ENCODE measurements at places on chromosomes 5 and 9.

DNA sequence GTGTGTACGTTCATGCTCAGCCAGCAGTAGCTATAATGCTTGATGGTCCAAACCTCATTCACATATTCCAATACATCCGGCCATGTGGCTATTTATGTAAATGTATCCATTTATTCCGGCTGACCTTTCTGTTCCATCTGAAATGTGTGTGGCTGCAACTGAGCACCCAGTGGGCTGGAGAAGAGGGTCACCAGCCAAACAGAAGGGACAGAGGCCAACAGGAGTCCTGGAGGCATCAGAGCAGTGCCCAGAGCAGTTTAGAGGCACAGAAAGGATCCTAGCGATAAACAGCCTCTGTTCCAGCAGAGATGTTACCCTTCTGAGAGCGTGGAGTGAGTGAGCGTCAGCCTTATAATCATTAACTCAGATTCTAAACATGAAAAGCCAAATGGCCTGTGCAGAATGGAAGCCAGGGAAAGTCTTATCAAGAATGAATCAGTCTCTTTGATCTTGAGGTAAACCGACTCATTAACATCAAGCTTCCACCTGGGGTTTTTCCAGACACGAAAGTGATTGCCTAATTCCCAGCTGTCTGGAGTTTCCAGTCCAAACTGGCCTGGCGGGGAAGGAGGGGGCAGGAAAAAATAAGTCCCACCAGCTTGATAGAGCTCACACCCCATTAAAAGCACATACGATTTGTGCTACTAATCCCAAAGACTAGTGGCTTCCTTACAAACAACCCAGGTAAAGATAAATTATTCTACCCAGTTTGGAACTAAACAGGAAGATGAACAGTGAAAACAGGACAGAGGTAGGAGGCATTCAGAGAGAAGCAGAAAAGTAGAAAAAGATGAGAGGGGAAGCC is 55.7 kb downstream of the SUSD1 start:
- no peak for DNase-seq

- no peak for DNase-seq
Measured at GRCh38 chr5:145787001-145787400, 48.1 kb downstream of the PRELID2 start.

GRCh38 chr5:180034564-180034963 is 37.0 kb downstream of the RNF130 start:
- DNase-seq = no peak

GRCh38 chr9:121674952-121675351 is 23.5 kb downstream of the DAB2IP start:
- no peak for DNase-seq

DNA sequence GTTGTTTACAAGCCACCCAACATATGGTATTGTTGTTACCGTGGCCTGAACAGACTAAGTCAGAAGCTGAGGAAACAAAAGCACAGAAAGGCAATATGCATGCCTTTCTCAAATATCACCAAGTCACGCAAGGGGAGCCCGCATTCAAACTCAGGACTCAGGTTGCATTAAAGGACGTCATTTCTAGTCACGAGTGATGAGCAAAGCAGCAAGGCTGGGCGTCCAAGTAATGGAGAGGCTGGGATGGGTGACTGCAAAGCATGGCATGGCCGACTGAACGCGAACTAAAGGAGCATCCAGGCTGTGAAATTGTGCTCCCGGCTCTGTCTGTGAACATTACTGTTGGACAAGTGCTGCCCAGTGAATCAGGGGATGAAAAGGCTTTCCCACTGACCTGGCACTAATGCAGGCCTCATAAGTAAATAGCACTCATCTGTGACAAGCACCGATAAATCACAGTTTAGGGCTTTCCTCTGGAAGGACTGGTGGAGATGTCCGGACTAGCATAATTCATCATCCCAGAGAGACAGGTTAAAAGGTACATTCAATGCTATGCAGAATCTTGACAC is 202.8 kb downstream of the SPOCK1 start:
- no peak for DNase-seq

- no peak for DNase-seq
Measured at GRCh38 chr5:142881076-142881783, 111.1 kb downstream of the ARHGAP26 start.

DNA sequence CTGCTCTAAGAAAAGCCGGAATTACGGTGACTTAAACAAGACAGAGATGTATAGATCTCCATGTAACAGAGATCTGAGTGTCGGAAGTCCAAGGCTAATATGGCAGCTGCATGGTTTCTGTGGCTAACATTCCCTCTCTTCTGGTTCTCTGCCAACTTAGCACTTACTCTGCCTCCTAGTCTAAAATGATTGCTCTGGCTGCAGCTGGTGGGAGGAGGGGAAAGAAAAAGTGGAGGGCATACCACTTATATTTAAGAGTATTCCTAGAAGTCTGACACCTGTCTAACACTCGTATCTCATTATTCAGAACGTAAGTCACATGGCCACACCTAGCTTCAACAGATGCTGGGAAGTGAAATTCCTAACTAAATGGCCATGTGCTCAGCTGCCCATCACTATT is 551.5 kb upstream of the TLE4 start:
- DNase-seq = no peak

GRCh38 chr5:132437604-132438266 is 52.8 kb downstream of the IRF1 start:
- no peak for DNase-seq

DNA sequence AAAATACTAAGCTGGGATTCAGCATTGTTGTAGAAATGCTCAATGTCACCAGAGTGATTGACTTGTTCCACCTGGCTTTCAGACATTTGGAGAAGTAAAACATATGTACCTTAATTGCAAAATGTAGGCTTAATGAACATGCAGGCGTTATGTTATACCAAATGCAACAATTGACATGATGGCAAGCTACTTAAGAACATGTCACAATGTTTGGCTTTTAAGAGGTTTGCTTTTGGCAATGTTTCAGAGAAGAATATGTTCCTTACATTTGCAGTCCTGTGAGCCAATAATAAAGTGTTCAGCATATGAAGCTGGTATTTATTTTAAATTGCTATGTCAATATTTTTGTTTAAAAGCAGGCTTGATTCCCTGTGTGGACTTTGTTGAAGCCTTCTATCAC is 111.7 kb upstream of the NUDT12 start:
- DNase-seq = no peak

GRCh38 chr5:80308526-80308925 is 11.3 kb upstream of the SPZ1 start:
- DNase-seq = no peak

GRCh38 chr5:20213803-20214202 is 225.8 kb upstream of the CDH18 start:
- no peak for DNase-seq

- DNase-seq = no peak
Measured at GRCh38 chr5:170181902-170182301, 50.9 kb upstream of the C5orf58 start.

DNA sequence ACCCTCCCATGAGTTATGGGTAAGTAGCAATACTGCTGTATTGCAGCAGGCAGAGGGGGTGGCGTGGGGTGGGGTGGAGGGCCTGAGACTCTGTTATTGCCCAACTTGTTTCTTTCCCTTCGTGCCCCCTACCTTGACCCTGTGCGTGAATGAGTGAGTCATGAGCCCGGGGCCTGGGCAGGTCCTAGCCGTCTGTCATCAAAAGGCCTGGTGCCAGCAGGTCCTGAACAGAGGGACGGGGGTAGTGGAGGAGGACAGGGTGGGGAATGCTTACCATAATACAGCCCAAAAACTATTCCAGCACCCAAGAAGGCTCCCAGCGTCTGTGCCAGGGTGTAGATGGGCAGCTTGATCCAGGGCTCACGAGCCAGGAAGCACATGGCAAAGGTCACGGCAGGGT is 4.3 kb downstream of the AQP3 start:
- DNase-seq = no peak

DNA sequence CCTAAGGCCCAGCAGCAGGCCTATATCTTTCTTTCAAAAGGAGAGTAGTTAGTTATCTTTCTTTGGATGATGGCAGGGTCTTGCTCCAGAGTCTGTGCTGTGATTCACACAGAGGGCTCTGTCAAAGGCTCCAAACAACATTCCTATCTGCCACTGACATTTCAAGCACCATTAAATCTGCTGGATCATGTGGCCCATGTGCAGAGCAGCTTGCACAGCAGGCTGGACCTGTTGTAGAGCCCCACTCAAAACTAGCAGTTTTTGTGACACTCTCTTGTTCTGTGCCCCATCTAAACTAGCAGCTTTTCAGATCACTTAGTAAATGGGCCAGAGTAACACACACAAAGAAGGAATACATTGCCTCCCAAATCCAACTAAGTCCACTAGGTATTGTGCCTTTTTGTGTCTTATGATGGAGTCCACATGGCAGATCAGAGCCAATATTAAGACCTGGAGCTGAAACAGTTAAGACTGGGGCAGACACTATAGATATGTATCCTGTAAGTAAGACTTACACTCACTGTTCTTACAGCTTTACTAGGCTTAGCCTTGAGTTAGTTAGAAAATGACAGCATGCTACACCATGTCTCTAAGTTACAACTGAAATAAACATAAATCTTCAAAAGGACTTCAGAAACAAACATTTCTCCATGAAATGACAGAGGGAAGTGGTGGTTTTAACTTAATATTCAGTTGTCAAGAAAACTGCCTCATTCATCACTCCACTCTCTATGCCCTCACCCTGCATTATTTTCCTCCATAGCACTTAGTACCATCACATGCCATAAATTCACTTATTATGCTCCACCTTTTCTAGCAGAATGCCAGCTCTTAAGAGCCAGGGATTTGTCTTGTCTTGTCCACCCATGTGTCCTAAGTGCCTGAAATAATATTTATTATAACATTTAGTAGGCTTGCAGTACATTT is 400.9 kb downstream of the RAB3C start:
- DNase-seq = no peak

DNA sequence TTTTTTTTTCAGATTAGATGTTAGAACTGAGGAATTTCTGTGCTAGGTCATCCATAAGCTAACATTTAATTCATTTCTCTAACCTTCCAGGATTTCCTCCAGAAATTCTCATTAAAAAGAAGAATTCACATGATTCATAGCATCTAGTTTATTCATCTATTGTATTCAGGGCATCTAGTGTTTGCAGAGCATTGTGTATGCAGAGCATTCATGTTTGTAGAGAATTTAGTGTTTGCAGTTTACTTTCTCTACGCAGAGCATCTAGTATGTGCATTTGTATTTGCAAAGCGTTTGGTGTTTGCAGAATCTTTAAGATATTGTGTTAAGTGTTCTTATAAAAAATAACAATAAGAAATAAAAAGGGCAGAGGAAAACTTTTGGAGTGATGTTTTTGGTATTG is 491.1 kb downstream of the MTRR start:
- no peak for DNase-seq

DNA sequence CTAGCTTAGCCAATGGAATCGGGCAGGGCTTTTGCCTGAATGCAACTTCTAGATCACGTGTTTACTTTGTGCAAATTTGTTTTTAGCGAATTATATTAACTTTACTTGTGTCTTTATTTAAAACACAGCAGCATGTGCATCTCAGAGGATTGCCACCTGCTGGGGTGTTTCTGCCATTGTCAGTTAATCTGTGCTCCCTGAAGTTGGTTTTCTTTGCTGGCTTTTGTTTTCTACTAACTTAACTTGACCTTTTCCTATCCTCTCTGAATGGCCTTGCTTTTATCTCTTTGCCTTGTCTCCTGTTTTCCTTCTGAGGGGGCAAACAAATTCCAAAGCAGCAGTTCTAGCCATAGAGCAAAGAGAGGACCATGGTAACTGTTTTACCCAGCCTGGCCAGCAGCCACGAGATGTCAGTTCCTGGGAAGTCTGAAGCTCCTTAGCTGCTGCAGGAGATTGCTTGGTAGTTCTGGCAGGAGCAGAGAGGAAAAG is 67.6 kb downstream of the ARHGEF28 start:
- no peak for DNase-seq

- no peak for DNase-seq
Measured at GRCh38 chr5:111129938-111130337, 37.8 kb downstream of the WDR36 start.

GRCh38 chr9:124290053-124290591 is 32.4 kb downstream of the NEK6 start:
- DNase-seq = peak; percentile 53

- DNase-seq = no peak
Measured at GRCh38 chr5:103005276-103005675, 114.7 kb downstream of the GIN1 start.

GRCh38 chr5:169764018-169764378 is 126.9 kb downstream of the DOCK2 start:
- DNase-seq = no peak

DNA sequence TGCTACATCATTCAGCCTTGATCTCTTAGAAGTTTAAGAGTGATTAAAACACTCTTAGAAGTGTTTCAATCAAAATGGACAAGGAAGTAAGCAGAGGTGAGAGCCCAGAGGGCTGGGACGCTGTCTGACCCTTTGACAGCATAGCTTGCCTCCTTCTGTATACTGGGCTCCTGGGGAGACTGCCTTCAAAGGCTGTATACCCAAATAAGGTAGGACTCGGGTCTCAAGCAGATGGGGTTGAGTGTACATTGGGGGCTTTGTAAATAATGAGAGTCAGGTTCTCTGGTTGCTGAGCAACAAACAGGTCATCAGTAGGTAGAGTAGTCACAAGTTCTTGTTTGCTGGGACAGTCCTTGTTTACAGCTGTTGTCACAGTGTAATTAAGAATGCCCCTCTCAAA is 97.1 kb downstream of the PJA2 start:
- DNase-seq = no peak

GRCh38 chr5:78761840-78762239 is 113.3 kb upstream of the LHFPL2 start:
- no peak for DNase-seq

DNA sequence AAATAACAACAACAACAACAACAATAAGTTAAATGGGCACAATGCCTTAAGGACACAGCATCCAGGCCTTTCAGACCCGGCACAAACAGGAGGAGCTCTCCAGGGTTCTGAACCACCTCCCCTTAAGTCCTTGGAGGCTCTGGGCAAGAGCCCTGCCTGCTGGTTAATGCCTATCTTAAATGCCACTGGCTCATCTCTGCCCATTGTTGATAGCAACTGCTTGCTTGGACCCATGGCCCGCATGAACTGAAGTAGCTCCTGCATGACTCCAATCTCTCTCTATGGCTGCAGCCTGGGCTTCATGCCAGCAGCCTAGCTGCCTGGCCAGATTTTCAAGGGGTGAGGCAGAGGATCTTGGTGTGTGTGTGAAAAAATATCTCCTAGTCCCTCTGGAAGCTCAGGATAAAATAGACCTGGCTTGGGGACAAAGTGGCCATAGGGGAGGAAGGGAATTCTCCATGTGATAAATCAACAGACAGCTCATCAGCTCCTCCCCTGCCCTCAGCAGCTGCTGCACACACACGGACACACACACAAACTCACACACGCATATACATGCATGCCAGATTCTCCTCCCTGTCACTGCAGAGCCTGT is 27.4 kb downstream of the FAM219A start:
- no peak for DNase-seq

DNA sequence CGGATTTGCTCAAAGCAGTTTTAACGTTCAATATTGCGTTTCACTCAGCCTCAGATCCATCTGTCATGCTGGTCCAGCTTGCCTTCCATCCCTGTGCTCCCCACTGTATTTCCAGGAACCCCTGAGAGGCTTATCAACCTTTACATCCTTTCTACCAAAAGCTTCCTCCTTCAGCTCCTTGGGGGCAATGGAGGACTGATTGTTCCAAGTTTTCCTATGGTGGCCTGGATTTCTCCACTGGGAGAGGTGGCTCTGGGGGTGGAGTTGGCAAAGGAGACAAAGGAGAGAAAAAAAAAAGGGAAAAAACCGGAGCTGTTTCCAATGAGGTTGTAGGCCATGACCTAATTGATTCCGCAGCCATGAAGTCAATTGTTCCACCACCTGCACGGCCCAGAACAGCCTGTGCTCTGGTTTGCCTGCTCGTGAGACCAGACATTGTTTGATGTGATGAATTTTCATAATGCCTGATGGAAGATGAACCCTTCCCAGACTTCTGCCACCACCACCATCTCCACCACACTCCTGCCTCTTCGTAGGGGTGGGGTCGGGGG is 54.1 kb downstream of the ABLIM3 start:
- DNase-seq = no peak

Data from activated B cell treated with CpG ODN at 0.5 μM for 24 hours (primary cell).